Inflammatory macrophage treated with lipopolysaccharide for 1 hour (primary cell): ENCODE measurements at places on chromosomes 3 and 15.
A peak's percentile ranks its signal among the peaks of the same experiment; 100 is the strongest.

DNA sequence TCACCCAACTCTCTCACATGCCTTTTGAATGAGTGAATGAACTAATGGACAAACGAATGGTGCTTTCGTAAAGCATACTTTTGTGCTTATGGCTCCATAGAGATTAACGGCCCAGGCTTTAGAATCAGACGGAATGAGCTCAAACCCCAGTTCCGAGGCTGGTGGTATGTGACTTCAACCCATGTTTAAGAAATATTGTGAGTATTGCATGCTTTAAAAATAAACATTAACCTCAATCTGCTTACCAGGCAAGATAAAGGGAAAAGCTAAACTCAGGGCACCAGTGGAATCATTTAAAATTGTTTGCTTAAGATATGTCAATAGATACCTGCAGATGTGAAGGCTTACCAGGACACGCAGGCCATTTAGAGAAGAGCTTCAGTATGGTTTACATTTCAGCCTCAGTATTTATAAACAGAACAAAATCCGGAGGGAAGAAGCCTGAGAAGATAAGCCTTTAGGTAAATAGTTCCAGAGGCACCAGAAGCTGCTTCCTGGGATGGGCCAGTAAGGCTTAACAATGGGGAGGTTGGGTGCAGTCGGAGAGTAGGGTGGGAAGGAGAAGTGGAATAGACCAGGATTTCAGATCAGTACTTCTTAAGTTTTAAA, 186.4 kb downstream of the ADAMTS9 start:
- DNase-seq, result no peak

- no peak for DNase-seq
Measured at GRCh38 chr3:193768070-193768394, 175.0 kb downstream of the OPA1 start.

DNA sequence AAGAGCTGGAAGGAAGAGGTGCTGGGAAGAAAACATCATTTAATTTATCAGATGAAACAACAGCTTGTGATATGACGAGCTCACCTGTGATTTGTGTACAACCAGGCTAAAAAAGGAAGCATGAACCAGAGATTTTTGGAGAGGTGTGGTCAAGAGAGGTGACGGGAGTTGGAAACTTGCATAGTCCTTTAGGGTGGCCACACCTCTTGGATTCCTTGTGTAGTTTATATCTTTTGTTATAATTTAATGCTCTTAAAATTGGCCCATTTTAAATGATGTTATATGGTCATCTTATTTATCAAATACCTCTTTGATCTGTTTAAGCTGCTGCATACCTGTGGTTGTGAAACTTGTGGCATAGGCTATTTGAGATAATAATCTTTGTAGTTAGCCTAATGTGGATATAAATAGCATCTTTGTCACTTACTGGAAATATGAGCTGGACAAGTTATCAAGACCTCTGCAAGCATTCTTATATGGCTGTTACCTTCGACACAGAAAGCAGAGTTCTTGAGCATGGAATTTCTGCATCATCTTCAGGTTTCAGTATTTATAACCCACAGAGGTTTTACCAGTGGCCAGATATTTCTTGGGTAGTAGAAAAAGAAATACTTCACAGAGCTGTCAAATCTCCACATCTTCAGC, 49.1 kb downstream of the IL1RAP start:
- DNase-seq, result no peak

- DNase-seq, result no peak
Measured at GRCh38 chr3:126340943-126341754, 16.1 kb downstream of the KLF15 start.

GRCh38 chr15:73956743-73957135, 30.5 kb downstream of the LOXL1 start:
- peak; percentile 26 for DNase-seq

DNA sequence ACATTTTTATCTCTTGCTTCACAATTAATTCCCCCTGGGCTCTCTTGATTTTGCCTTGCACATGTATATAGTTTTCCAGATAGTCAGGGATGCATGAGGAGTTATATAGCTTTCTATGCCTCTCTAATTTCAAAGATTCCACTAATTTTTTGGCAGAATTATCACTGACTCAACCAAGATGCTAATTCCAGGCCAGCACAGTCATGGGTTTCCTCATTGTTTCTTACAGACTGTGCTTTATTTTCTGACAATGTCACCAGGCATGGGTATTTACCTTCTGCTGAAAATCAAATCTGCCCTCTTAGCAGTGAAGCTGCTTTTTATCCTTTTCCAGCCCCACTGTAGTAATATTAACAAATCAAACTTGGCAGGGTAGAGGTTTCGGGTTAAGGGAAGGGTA, 1520.6 kb upstream of the CADM2 start:
- DNase-seq, result no peak

DNA sequence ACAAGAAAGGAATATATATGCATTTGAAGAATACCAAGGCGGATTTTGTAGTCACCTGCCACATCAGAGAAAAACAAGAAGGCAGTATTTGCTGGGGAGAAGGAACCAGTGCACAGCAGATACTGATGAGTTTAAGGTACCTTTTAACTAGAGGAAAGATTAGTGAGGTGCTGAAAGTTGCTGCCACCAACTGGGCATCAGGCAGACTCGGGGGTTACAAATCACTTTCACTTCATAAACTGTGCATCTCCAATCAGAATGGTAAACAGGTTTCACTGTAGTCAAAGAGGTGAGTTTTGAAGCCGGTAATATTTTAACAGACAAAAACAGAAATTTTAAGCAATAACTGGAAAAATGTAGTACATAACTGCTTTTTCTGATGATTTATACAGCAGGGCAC, 4.1 kb downstream of the FBN1 start:
- no peak for DNase-seq

DNA sequence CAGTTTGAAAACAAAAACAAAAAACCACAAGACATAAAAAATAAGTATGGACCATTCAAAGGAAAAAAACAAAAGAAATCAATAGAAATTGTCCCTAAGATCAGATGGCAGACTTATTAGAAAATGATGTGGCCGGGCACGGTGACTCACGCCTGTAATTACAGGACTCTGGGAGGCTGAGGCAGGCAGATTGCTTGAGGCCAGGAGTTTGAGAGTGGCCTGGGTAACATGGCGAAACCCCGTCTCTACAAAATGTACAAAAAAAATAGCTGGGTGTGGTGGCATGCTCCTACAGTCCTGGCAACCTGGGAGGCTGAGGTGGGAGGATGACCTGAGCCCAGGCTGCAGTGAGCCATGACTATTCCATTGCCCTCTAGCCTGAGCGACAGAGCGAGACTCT, 16.6 kb downstream of the SPCS1 start:
- no peak for DNase-seq

DNA sequence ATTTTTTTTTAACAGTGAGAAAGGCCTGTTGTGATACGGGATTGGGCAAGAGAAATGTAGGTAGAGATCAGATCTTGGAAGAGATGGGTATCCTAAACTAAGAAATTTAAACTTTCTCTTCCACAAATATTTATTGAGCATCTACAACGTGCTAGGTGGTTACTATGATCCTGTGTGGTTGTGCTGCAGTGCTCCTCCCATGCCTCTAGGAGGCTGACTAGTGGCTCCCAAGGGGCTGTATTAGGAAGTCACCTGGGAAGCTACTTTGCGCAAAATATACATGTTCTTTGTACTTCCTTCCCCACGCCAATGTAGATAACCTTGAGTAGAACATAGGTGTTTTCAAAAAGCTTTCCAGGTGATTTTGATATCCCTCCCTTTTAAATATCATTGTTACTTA, 27.2 kb downstream of the USP3 start:
- no peak for DNase-seq

DNA sequence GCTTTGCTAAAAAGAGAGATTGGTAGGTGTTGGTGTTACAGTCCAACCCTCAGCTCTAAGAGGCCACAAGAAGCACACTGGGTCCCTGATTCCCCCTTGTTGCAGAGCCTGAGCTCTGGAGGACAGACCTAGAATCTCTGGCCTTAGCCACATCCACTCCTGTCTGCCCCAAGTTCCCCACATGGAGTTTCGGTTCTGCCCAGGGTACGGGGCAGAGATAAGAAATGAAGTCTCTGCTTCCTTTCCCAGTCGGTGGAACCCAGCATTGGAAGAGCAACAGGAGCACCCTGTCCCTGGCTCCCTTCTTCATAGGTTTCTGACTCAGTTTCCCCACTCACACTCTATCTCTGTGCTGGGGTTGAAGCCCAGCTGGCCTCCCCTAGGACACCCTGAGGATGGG, 13.2 kb downstream of the PRR23E start:
- DNase-seq, result peak; percentile 23

- no peak for DNase-seq
Measured at GRCh38 chr3:37256447-37256846, 82.1 kb upstream of the LRRFIP2 start.

- no peak for DNase-seq
Measured at GRCh38 chr3:165852191-165852590, 15.0 kb upstream of the BCHE start.

DNA sequence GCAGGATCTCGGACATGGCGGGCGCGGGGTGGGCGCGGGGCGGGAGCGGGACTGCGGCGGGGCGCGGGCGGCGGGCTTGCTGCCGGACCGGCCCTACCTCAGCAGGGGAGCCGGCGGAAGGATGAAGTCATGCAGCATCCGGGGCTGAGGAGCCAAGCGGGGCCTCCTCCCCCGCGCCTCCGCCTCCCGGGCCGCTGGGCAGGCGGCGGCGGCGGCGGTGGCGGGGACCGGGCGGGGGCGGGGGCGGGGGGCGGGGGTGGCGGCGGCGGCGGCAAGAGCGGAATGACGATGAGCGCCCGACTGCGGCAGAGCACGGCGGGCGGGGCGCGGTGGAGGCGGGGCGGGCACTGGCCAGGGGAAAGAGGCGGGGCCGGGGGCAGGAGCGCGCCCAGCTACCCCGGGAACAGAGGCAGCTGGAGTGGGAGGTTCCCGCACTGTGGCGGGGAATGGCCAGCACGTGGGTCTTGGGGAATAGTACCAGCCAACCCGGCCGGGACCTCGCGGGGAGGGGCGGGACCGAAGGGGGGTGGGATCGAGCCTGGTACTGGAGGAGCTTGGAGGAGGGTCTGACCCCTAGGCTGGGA, at the start of gene CAMK2N2:
Gene CAMK2N2, minus strand, starts transcription at position 284 of the 584 bp plus-strand sequence. Its CDS starts 268 bp downstream, at position 16.
- DNase-seq, result peak; percentile 13

- no peak for DNase-seq
Measured at GRCh38 chr3:47455806-47456452, 19.8 kb downstream of the SCAP start.

DNA sequence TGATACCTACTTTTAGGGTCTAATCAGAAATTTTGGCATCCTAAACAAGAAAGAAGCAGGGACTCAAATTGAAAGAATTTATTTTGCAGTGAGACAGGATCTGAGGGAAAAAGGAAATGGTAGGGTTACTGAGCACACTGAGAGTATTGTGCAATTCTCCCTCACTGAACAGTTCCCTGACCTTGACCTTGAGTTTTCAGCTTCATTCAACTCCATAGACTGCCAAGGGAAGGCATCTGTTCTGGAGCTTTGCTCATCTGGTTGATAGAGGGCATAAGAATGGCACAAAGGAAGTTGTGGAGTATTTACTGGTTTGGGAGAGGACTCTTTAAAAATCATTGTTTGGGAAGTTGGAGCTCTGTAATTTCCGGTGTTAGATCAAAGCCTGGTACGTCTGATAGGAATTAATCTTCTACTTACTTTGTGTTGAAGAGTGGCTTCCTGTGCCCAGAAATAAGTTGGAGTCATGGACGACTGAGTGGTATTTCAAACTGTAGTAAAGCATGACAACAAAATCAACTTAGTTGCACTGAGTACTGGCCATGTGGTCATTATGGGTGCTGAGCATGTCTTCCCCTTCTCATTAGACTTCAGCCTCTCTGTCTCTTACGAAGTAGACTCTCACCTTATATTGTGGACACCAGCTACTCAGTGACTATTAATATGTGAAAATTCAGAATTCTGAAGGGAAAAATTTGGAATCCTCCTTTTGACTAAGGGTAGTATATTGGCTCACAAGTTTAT, 40.8 kb downstream of the CLDN1 start:
- DNase-seq, result peak; percentile 3

DNA sequence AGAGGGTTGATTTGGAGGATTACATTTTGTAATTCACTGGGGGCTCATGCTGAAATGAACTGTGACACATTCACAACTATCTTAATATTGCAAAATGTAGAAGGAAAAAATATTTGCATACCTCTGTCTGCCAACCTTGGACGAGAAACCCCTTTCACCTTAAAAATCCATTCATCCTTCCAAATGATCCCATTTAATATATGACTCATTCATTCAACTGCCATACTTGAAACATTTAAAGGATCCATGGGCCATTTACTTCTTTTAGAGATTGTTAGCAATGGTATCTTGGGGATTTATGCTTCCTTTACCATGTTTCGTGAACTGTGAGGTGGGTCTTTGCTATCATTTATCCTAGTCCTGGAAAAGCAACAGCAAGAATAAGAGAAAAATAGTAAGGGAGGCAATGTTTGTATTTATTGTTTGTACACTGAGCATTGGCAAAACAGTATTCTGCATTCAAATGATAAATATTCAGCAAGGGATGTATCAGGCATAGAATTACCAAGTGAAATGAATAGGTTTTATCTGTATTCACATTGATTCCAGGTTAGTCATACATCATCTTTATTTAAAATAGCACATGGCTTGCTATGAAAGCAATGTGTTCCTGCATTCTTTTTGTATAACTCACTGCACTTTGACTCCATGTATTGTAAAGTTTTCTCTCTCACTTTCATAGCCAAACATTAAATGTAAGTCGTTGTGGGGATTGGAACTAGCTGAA, 378.1 kb downstream of the NSUN3 start:
- DNase-seq, result no peak

- no peak for DNase-seq
Measured at GRCh38 chr15:39230205-39230907, 350.5 kb upstream of the THBS1 start.

- DNase-seq, result no peak
Measured at GRCh38 chr3:167998253-167998652, 97.5 kb downstream of the GOLIM4 start.

DNA sequence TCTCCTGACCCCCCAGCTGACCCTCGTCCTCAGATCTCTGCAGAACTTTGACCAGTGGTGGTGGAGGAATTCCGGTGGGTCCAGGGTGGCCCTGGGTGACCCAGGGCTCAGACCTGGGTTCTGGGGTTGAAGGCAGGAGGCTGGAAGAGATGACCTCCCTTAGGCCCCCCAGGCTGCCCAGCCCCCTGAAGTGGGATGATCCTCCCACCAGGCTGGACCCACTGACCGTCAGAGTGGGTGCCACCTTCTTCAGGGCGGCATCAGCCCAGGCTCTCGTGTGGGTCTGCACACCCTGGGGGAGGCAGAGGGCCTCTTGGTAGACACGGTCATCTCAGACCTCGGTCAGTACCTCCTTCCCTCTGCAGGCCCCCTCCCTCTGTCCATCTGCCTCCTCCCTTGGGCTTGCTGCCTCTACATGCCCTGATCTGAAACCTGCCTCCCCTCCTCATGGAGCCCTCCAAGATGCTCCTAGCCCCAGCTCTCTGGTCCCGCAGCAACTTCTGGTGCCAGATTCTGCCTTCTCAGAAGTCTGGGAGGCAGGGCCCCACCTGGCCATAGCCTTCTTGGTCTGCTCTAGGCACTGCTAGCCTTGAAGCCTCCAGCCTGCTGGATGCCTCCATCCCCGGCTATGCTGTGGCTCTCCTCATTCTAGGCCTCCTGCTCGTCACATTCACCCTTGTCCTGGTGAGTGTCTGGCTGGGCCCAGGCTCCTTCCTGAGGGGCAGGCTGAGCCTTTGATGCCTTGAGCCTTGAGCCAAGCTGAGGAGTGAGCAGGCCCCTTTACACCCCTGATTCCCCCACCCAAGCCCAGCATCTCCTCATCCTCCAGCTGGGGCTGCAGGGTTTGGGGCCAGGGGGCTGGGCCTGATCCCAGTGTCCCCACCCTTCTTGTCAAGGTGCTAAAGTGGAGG, 49.1 kb upstream of the CSPG4 start:
- DNase-seq, result no peak
